ENCODE measurements at places on chromosomes 3 and 15.

- DNase-seq, result no peak
Observed at GRCh38 chr3:33071946-33072345, 25.0 kb downstream of the GLB1 start.

DNA sequence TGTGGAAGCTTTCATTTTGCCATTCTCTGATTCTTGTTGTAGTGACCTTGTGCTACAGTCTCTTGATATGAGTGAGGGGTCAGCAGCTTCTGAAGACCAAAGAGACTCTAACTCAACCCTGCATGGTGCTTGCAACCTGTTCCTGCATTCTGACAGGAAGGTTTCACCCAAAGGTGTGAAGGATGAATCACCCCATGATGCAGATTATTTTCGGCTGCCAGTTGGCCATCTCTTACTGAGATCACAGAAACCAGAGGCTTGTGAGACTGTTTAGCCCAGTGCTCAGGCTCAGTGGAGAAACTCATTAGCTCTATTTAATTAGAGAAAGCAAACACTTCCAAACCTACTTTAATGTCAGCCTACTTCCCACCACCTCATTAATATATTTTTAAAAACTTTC lies 29.2 kb upstream of the TPRG1 start:
- no peak for DNase-seq

DNA sequence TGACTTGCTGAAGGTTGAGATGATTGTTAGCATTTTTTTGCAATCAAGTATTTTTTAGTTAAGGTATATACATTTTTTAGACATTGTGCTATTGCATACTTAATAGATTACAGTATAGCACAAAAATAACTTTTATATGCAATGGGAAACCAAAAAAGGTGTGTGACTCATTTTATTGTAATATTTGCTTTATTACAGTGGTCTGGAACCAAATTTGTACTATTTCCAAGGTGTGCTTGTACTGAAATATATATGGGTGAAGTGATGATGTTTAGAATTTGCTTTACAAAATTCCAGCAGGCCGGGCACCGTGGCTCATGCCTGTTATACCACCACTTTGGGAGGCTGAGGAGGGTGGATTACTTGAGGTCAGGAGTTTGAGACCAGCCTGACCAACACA lies 29.1 kb upstream of the TBC1D23 start:
- no peak for DNase-seq

- DNase-seq, result no peak
Observed at GRCh38 chr15:69805248-69805953, 292.3 kb downstream of the TLE3 start.

GRCh38 chr15:100926971-100927756 lies 8.0 kb downstream of the LRRK1 start:
- peak; percentile 39 for DNase-seq

GRCh38 chr3:189119950-189120349 lies 51.8 kb upstream of the TPRG1 start:
- DNase-seq, result no peak

- DNase-seq, result no peak
Observed at GRCh38 chr3:152709659-152710058, 125.3 kb upstream of the P2RY1 start.

DNA sequence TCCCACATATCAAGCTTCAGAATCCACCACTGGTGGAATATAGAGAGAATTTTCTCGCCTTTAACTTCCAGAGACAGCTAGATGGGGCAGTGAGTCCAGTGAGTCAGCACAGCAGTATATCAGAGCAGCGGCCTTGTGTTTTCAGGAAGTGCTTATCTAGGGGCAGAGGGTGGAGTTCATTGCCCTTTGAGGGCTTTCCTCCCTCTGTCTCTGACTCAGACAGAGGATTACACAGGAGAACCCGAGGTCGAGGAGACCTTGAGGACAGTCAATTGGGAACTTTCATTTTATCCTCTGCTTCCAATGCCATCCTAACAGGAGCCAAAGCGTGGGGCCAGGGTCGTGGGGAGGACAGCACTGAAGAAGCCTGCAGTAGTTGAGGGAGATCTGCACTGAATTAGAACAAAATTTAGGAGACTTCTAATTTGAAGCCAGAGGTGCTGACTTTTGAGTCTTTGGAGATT lies 109.6 kb upstream of the UMPS start:
- DNase-seq, result no peak

- no peak for DNase-seq
Observed at GRCh38 chr3:146334151-146334550, 83.2 kb upstream of the PLSCR4 start.

DNA sequence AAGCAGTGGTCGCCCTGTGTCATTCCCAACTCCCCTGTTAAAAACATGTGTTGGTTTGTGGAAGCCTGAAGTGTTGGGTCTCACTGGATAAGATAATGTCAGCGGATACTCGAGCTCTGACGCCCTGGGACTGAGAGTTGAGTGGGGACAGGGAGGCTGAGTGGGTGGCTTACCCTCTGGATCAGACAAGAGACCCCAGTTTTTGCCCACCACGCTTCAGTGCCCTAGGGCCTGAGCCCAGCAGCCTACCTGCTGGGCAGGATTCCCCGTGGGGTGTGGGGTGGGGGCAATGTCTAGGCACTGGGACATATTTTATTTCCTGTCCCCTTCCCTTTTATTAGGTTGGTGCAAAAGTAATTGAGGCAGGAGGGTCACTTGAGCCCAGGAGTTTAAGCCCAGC lies 75.0 kb downstream of the SMAD6 start:
- DNase-seq, result no peak

- no peak for DNase-seq
Observed at GRCh38 chr15:77123854-77124253, 52.9 kb upstream of the TSPAN3 start.

- no peak for DNase-seq
Observed at GRCh38 chr15:69712991-69713390, 260.4 kb downstream of the RPLP1 start.

DNA sequence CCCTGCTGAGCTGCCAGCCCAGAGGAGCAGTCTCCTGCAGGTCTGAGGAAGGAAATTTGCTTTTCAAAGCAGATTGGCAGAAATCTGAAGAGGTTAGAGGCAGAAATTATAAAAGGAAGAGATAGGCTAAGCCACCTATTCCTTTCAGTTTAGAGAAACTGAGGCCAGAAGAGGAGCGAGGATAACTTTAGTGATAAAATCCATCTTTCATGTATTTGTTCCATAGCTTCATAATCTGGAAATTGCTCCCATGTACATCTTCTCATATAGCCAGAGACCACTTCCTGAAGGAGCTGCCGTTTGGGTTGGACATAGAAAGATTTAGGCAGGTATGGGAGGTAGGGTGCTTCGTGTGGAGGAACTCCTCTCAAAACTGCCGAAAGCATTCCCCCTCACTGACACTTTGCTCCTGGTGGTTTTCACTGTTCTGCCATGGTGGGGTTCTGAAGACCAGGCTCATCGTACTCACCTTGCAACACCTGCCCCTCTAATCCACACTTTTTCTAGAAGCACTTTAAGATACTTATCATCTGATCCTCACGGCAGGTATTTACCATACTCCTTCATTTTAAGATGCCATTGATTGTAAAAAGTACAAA lies 670 bp upstream of the ACAP2 start:
- no peak for DNase-seq

DNA sequence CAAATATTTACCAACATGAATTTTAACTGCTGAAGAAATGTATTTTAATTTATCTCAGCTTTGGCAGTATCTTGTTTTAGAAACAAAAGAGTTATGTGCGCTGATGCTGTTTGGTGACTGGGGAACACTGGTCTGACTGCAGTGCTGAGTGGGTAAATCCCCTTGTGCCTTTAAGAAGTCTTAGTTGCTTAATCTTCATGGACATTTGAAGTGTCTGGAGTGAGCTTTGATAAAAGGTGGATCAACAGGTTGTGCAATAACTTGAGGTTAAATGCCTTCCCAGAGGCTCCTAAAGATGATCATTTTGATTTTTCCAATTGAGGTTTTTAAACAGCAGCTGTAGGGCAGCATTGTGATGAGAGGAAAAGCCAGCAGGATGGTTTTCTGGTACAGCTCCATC lies 68.7 kb downstream of the TP63 start:
- DNase-seq, result no peak

DNA sequence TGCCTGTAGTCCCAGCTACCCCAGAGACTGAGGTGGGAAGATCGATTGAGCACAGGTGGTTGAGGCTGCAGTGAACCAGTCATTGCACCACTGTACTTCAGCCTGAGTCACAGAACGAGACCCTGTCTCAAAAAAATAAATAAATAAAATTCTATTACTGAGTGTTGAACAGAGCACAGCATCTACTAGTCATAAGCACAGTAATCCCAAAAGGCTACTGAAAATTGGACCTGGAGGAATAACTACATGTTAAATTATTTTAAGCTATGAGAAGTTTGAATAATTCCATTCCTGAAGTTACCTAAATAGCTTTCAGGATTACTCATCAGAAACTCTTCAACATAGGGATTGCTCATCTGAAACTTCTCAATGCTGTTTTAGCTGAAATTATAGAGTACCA lies 43.4 kb downstream of the ARMC8 start:
- peak; percentile 25 for DNase-seq

DNA sequence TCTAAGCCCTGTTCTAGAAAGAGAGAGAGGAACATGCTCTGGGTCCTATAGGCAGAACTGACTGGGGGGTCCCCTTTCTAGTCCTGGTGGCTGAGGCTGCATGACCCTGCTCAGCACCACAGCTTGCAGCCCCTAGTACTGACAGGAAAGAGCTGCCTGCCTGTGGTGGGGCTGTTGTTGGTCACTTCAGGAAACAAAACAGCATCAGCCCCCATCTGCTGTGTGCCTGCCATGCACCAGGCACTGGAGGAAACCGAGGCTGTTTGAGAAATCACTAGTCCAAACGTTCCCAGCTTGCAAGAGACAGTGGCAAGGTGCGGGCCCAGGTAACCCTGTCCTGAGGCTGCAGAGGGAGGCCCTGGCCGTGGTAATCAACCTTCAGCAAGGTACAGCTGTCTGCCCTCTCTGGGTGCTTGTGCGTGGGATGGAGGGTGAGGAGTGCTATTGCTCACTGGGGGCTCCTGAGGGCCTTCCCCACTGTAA lies 90.6 kb downstream of the IQSEC1 start:
- no peak for DNase-seq

GRCh38 chr3:58066842-58067241 lies 58.6 kb downstream of the FLNB start:
- no peak for DNase-seq

DNA sequence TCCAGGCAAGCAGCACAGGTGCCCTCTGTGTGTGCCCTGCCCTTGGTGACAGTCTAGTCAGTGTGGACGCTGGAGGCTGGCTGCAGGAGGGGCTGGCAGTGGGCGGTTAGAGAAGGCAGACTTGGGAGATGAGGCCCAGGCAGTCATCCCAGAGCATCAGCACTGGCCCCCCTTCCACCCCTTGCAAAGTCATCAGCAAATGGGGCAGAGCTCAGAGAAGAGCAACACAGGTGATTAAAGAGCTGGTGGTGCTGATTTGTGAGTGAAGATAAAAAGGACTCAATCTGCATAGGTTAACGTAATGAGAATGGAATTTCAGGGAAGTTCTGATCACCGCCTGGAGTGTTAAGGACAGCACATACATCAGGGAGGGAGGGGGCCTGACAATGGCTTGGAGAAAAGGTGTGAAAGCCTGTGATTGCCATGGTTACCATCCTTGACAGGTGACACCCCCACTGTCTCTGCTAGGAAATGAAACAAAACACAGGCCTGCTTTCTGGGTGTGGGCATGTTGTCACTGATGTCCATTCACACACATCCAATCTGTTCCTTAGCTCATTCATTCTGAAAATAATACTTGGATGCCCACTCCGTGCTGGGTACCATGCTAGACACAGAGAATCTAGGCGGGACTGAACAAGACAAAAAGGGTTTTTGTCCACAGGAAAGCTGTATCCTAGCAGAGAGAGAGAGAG lies 269.6 kb upstream of the ST8SIA2 start:
- no peak for DNase-seq

- DNase-seq, result peak; percentile 69
Observed at GRCh38 chr3:13110678-13111116, 37.5 kb upstream of the IQSEC1 start.

DNA sequence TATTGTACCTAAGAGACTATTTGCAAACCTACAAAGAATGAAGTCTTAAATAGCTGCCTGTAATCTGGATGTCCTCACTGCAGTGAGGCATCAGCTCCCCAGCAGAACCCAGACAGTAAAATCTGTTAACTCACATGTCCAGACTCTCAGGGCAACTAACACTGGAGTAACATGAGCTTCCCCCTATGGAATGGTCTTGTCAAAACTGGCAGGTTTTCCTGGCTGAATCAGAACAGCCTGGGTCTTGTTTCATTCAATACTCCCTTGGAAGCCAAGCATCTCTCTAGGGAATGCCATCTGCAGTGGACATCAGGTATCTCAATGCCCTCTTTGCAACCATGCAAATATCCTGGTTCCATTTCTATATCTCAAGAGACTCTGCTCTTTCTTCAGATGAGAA lies 24.4 kb downstream of the PTPN9 start:
- DNase-seq, result no peak

- no peak for DNase-seq
Observed at GRCh38 chr15:66023311-66023972, 154.2 kb downstream of the RAB11A start.

DNA sequence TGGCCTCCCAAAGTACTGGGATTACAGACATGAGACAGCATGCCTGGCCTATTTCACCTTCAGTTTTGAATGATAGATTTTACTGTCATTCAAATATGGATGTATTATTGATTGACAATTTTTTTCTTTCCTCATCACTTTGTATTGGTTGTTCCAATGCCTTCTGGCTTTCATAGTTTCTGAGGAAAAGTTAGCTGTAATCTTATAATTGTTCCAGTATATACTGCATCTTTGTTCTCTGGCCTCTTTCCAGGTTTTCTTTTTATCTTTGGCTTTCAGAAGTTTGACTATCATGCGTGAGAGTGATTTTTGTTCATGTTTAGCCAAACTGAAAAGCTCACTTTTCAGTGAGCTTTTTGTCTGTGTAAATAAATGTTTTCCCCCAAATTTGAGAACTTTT lies 157.1 kb downstream of the RSRC1 start:
- DNase-seq, result no peak

- no peak for DNase-seq
Observed at GRCh38 chr15:51193526-51193925, 98.8 kb upstream of the TNFAIP8L3 start.

GRCh38 chr15:59278120-59278519 lies 71.5 kb downstream of the LDHAL6B start:
- no peak for DNase-seq

GRCh38 chr15:51622604-51623370 lies at the start of gene DMXL2:
Gene DMXL2, minus strand, starts transcription at chr15:51622771. Its CDS starts 226 bp downstream, at chr15:51622545.
- DNase-seq, result peak; percentile 93

GRCh38 chr3:64144241-64144900 lies 80.9 kb downstream of the PRICKLE2 start:
- DNase-seq, result no peak

DNA sequence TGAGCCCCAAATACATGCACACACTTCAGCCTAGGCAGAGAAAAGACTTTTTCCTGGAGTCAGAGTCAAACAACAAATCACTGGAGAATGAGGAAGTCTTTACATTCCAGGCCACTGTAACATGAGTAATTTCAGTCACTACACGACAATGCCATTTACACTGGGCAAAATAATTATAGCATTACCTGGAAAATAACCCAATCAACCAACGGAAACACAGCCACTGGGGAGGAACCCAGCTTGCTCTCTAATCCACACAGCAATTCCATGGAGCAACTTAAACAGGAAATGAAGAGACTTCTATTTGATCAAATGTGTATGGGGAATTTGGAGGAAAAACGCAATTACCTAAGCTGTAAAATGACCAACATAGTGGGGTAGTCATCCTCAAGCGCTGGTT lies 15.2 kb downstream of the FSTL1 start:
- no peak for DNase-seq

GRCh38 chr15:89672221-89673164 lies 6.7 kb downstream of the PLIN1 start:
- DNase-seq, result no peak

- no peak for DNase-seq
Observed at GRCh38 chr15:79736435-79737000, 160.3 kb downstream of the MTHFS start.

All from GM06990 (cell line).